ENCODE measurements at places on chromosomes 1 and 21.

- H3K27me3 ChIP-seq, result no peaks in the 10 kb centered on the region
- H3K27ac ChIP-seq, result no peak overlapping the region
- H3K4me1 ChIP-seq, result peaks cover 3% of the 10 kb centered on the region
- DNase-seq, result no peak
Measured at GRCh38 chr1:226710501-226710900, 28.6 kb downstream of the ITPKB start.

GRCh38 chr1:193293726-193294125 is 107.3 kb upstream of the B3GALT2 start:
- no peaks in the 10 kb centered on the region for H3K4me1 ChIP-seq
- no peak overlapping the region for H3K4me3 ChIP-seq
- no peak overlapping the region for H3K27ac ChIP-seq
- no peaks in the 10 kb centered on the region for H3K36me3 ChIP-seq
- H3K27me3 ChIP-seq, result no peaks in the 10 kb centered on the region
- DNase-seq, result no peak

DNA sequence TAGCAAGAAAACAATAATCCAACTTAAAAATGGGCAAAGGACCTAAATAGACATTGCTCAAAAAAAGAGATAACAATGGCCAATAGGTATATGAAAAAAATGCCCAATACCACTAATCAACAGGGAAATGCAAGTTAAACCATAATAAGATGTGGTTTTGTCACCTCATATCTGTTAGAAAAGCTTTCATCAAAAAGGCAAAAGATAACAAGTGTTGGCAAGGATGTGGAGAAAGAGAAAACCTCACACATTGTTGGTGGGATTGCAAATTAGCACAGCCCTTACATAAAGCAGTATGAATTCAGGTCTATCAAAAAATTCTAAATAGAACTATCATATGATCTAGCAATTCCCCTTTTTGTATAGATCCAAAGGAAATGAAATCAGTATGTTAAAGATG is 387.2 kb upstream of the DUSP10 start:
- no peak for DNase-seq
- no peaks in the 10 kb centered on the region for H3K27me3 ChIP-seq
- no peaks in the 10 kb centered on the region for H3K4me1 ChIP-seq
- no peak overlapping the region for H3K27ac ChIP-seq
- H3K4me3 ChIP-seq, result no peak overlapping the region

DNA sequence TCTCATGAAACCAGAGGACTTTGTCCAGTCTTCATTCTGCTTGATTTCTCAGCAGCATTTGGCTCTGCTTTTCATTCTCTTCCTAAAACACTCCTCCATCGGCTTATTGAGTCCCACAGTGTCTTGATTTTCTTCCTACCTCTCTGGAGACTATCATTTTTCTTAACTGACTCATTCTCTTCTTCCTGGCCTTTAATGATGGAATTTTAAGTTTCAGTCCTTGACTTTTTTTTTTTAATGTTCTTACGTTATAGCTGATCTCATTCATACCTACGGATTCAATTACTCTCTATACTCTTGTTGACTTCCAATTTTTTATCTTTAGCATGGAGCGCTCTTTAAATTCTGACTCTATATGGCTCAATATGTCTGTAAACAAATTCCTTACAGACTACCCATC is 111.1 kb downstream of the NEK7 start:
- H3K27ac ChIP-seq, result no peak overlapping the region
- DNase-seq, result no peak
- H3K4me1 ChIP-seq, result peaks cover 2% of the 10 kb centered on the region

DNA sequence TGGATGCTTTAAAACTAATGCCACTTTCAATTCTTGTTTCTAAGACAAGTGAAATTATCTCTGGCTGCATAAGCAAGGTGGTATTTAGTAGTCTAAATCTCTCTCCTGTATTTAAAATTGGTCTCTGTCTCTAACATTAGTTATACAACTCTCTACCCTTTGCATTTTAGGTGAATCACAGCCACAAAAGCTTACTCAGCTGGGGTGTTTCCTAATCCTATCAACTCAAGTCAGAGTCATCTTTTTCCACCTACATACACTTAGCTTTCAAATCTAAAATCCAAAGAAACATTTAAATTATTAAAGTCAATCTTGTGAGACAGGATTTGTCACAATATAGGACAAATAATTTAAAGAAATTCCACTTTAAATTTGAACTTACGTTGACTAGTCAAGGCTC is 255.1 kb upstream of the CXADR start:
- H3K4me3 ChIP-seq, result no peak overlapping the region
- no peak overlapping the region for H3K27ac ChIP-seq
- no peaks in the 10 kb centered on the region for H3K36me3 ChIP-seq
- H3K4me1 ChIP-seq, result no peaks in the 10 kb centered on the region

GRCh38 chr1:112298558-112298957 is 97.5 kb upstream of the CTTNBP2NL start:
- no peak overlapping the region for H3K27ac ChIP-seq
- no peaks in the 10 kb centered on the region for H3K27me3 ChIP-seq
- no peak overlapping the region for H3K4me3 ChIP-seq
- no peaks in the 10 kb centered on the region for H3K4me1 ChIP-seq
- no peaks in the 10 kb centered on the region for H3K36me3 ChIP-seq
- no peak for DNase-seq

GRCh38 chr1:40382108-40382460 is 8.6 kb downstream of the SMAP2 start:
- H3K4me3 ChIP-seq, result no peak overlapping the region
- no peaks in the 10 kb centered on the region for H3K36me3 ChIP-seq
- H3K27me3 ChIP-seq, result no peaks in the 10 kb centered on the region
- H3K27ac ChIP-seq, result no peak overlapping the region
- H3K4me1 ChIP-seq, result peaks cover 15% of the 10 kb centered on the region

DNA sequence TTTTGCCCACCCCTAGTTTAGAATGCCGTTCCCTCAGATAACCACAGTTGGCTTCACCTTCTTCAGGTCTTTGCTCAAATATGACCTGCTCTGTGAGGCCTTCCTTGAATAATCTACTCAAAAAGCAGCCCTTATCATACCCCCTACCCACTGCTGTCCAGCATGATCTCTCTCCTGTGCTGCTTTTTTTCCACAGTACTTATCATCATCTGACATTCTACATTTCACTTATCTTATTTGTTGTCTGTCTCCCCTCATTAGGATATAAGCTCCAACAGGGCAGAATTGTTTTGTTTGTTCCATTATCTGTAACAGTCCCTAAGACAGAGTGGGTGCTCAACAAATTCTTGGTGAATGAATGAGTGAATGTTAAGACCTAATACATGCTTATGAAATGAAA is 18.1 kb downstream of the USP24 start:
- no peak overlapping the region for H3K4me3 ChIP-seq
- no peaks in the 10 kb centered on the region for H3K4me1 ChIP-seq
- no peak overlapping the region for H3K27ac ChIP-seq

- no peak for DNase-seq
- H3K27me3 ChIP-seq, result no peaks in the 10 kb centered on the region
- no peaks in the 10 kb centered on the region for H3K36me3 ChIP-seq
- no peaks in the 10 kb centered on the region for H3K4me1 ChIP-seq
- H3K4me3 ChIP-seq, result no peak overlapping the region
Measured at GRCh38 chr21:35057428-35057827, 8.3 kb upstream of the RUNX1 start.

- H3K4me1 ChIP-seq, result no peaks in the 10 kb centered on the region
- DNase-seq, result no peak
- H3K36me3 ChIP-seq, result no peaks in the 10 kb centered on the region
- H3K27ac ChIP-seq, result no peak overlapping the region
- H3K27me3 ChIP-seq, result no peaks in the 10 kb centered on the region
- no peak overlapping the region for H3K4me3 ChIP-seq
Measured at GRCh38 chr1:186076006-186076405, 299.0 kb downstream of the TPR start.

DNA sequence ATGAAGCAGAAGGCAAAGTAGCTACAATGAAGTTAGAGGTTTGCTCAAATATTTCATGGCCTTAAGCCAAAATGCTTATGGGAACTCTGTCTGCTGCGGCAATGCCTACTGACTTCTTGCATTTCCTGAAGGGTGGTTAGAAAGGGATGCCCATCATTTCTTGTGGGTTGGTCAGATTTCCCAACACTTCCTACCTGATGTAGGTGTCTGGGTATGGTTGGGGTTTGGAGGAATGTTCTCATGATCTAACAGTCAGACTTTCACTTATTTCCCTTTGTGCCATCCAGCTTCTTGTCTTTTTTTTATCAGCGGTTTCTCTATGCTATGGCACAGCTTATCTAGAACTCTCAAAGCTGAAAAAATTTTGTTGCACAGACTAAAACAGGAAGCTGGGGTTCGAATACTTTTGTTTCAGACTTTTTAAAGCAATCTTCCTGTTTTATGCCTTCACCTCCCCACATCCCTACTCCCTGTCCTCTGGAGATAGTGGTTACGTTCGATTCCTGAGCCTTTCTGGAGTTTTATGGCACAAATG is 307.7 kb downstream of the USP25 start:
- H3K4me1 ChIP-seq, result no peaks in the 10 kb centered on the region
- H3K4me3 ChIP-seq, result no peak overlapping the region
- no peaks in the 10 kb centered on the region for H3K27me3 ChIP-seq
- no peak overlapping the region for H3K27ac ChIP-seq
- no peak for DNase-seq

- no peak overlapping the region for H3K27ac ChIP-seq
- peaks cover 42% of the 10 kb centered on the region for H3K27me3 ChIP-seq
- H3K4me3 ChIP-seq, result no peak overlapping the region
- DNase-seq, result no peak
- H3K36me3 ChIP-seq, result peaks cover 39% of the 10 kb centered on the region
Measured at GRCh38 chr1:6454856-6455751, 10.9 kb downstream of the TNFRSF25 start.

DNA sequence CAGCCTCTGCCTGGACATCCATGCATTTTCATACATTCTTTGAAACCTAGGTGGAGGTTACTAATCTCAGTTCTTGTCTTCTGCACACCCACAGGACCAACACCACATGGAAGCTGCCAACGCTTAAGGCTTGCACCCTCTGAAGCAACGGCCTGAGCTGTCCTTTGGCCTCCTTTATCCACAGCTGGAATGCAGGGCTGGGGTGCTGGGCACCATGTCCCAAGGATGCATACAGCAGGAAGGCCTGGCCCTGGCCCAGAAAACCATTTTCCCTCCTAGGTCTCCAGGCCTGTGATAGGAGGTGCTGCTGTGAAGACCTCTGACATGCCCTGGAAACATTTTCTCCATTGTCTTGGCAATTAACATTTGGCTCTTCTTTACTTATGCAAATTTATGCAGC is 1168.6 kb downstream of the KCNT2 start:
- DNase-seq, result no peak
- no peaks in the 10 kb centered on the region for H3K36me3 ChIP-seq
- H3K4me3 ChIP-seq, result no peak overlapping the region

DNA sequence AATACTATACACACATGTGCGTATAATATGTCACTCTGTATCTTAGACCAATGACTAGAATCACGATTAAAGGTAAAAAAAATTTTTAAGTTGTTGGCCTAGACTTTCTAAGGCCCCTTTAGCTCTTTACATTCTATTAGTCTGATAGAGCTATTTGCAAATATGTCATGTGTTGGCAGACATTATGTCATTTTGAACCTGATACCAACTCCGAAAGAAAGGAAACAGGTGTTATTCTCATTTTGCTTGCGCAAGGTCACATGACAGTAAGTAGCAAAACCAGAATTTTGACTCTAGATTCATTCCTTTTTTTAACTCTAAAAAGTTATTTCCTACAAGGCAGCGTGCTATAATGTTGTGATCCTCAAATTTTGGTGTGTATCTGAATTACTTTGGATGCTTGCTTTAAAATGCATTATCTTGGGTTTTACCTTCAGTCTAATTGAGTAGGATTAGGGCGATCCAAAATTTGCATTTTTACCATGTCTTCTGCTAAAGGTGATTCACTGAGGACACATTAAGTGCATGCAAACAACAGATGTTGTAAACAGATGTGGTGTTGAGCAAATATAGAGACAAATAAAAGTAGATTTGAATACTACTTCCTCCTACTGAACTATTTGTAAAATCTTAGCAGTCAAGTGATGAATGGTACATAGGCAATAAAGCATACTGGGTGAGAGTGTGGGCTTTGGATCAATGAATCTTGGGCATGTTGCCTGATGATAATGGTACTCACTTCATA is 63.5 kb upstream of the KIAA1614 start:
- H3K36me3 ChIP-seq, result no peaks in the 10 kb centered on the region
- H3K4me3 ChIP-seq, result no peak overlapping the region
- H3K4me1 ChIP-seq, result no peaks in the 10 kb centered on the region

- H3K36me3 ChIP-seq, result no peaks in the 10 kb centered on the region
- no peaks in the 10 kb centered on the region for H3K27me3 ChIP-seq
- peaks cover 30% of the 10 kb centered on the region for H3K4me1 ChIP-seq
- DNase-seq, result no peak
Measured at GRCh38 chr21:15060543-15061175, 4.1 kb downstream of the NRIP1 start.

DNA sequence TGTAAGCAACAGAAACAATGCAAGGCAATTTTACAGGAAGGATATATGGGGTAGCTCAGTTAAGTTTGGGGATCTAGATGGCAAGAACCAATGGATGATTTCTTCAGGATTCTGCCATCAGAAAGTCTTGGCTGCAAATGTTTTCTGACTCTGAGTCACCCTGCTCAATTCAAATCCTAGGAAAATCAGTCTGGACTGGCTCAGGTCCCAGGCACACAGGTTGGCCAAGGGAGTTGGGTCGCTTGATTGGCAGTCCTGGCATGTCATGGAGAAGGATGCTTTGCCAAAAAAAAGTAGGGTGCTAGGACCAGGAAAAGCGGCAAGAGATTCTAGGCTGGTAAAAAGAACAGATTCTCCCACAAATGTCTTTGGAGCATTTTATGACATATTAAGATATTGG is 28.9 kb upstream of the S1PR1 start:
- no peaks in the 10 kb centered on the region for H3K36me3 ChIP-seq
- H3K4me1 ChIP-seq, result no peaks in the 10 kb centered on the region
- no peak overlapping the region for H3K4me3 ChIP-seq

DNA sequence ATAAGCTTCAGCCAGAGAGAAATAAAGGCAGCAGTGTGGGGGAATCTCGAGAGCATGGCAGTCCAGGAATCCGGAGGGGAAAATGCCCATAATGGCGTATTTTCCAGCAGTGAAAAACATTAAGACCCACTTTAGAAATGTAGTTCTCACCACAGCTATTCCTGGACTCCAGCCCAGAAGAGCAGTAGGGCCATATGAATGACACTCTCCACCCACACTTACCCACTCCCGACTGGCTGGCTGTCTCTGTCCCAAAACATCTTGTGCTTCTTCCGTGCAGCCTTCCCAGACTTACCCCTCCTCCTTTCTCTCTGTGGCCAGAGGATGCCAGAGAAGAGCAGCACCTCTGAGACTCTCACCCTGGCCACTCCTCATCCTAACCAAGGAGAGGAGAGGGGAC is 56.4 kb downstream of the TRABD2B start:
- H3K4me3 ChIP-seq, result no peak overlapping the region
- H3K36me3 ChIP-seq, result no peaks in the 10 kb centered on the region
- H3K27me3 ChIP-seq, result no peaks in the 10 kb centered on the region
- no peak for DNase-seq

DNA sequence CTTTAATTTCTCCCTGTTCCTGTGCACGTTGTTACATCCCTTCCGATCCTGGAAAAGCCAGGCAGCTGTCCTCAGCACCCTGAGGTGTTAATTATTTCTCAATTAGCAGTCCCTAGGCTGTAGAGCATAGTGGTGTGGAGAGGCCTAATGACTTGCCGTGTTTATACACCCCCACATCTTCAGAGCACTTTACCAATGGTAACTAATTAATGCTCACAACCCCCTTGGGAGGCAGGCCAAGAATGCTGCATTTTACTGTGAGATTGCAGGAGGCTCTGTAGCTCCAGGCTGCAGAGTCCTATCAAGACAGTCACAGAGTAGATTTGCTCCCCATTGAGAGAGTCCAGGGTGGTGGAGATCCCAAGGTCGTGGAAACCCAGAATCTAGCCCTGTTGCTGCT is 2.4 kb upstream of the PARS2 start:
- no peak for DNase-seq
- H3K27me3 ChIP-seq, result no peaks in the 10 kb centered on the region
- no peaks in the 10 kb centered on the region for H3K36me3 ChIP-seq
- H3K4me1 ChIP-seq, result peaks cover 8% of the 10 kb centered on the region
- no peak overlapping the region for H3K4me3 ChIP-seq
- no peak overlapping the region for H3K27ac ChIP-seq
